ENCODE measurements at places on chromosomes 4 and X.
A peak's percentile ranks its signal among the peaks of the same experiment; 100 is the strongest.

- peak; percentile 61 for DNase-seq
These were observed at the start of gene SH3BP2 for GRCh38 chr4:2792711-2793585. SH3BP2 (plus strand) TSS chr4:2793085; CDS start chr4:2820618, 27,533 bp downstream.

- DNase-seq, result no peak
These were observed 8.1 kb downstream of the WDFY3 start for GRCh38 chr4:84958434-84958833.

DNA sequence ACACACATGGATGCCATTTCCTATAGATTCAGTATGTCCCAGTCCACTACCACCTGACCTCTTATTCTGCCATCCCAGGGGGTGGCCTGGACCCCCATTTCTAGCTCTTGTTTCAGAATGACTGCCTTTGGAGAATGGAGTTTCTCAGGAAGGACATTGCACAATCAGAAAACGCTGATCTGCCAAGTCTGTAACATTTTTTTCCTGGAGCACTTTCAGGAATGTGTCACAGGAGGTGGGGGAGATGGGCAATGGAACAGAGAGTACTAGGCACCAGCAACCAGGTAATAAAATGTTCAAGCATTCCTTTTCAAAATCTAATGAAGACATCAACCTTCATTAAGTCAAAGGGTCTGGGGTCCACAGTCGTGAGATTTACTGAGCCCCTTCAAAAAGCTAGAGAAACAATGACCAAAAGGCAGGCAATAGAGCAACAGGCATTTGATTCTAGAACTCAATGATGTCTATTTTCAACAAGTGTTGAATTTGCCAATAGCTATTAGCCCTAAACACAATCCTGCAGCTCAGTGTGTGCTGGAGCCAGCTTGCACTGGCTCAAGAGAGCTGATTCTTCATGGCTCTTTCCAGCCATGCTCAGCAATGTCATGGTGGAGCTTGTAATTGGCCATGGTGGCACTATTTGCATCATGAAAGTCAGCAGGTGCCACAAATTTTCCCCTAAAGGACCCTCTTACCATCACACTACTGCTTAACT is 87.1 kb downstream of the KDR start:
- DNase-seq, result no peak

DNA sequence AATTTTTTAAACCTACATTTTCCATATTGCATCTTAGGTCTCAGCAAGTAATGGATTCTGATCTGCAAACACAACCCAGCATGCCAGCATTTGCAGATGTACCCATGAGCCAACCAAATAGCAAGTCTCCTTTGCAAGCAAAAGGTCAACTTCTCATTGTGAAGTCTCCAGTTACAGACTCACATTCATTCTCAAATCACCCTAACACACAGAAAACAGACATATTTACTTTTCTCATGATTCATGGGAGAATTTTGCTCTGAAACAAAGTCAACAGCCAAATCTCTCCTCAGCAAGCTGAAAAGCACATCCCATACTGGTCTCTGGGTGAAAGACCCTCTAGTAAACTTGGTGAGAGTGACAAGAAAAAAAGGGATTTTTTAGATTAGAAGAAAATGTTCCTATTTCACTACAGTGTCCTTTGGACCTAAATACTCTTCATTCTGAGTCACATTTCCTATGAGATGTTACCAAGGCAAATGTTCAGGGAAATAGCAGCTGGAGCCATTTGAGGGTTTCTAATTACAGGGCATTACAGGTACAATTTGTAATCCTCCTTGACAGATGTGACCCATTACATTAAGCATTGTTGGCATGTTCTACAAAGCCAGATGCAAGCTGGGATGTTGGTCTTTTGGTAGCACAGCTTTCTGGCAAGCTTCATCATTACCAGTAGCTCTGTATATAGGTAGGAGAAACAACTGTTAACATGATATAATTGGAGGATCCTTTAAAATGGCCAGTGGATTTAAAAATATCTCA is 383.3 kb downstream of the SMARCA1 start:
- no peak for DNase-seq

- DNase-seq, result no peak
These were observed 11.9 kb upstream of the ASIC5 start for GRCh38 chr4:155877971-155878370.

All from activated CD8-positive, alpha-beta memory T cell treated with anti-CD3 and anti-CD28 coated beads, Interleukin-2, amount 50 U/mL, for 4 hours (primary cell).